CD4-positive, alpha-beta memory T cell (primary cell): ENCODE measurements at places on chromosomes 7 and 10. TPM values are rescaled to one million over a fixed set of nuclear protein-coding genes. Genes with fewer than 3 reads are reported as not detected.

PIK3CG gene
- 32.6 TPM for total RNA-seq

VWC2 gene
- not detected for total RNA-seq

PSD gene
- total RNA-seq: 4.9 TPM

CALML3 gene
- total RNA-seq: not detected

ZNF804B gene
- not detected for total RNA-seq

OR6B1 gene
- total RNA-seq: not detected

GIMAP8 gene
- 59.0 TPM for total RNA-seq

HTRA1 gene
- not detected for total RNA-seq

LIPN gene
- not detected for total RNA-seq

CRYGN gene
- not detected for total RNA-seq

CLEC2L gene
- not detected for total RNA-seq

CYP2C19 gene
- 0.22 TPM for total RNA-seq

TSPAN33 gene
- total RNA-seq: 1.0 TPM

GPR15LG gene
- not detected for total RNA-seq

KLHDC10 gene
- total RNA-seq: 21.4 TPM

WEE2 gene
- total RNA-seq: not detected
